ENCODE measurements at places on chromosomes 2 and 18.

DNA sequence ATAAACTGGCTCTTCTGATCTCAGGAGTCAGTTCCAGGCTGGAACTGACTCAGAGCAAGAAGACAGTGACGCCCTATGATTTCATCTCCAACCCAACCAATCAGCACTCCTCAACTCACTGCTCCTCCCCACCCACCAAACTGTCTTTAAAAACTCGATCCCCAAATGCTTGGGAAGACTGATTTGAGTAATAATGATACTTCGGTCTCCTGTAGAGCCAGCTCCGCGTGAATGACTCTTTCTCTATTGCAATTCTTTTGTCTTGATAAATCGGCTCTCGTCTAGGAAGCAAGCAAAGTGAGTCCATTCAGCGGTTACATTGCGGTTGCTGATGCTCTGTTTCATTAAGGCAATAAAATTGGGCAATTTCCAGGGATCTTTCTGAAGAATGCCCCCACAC is 1025.3 kb upstream of the CNTNAP5 start:
- no peak for DNase-seq

DNA sequence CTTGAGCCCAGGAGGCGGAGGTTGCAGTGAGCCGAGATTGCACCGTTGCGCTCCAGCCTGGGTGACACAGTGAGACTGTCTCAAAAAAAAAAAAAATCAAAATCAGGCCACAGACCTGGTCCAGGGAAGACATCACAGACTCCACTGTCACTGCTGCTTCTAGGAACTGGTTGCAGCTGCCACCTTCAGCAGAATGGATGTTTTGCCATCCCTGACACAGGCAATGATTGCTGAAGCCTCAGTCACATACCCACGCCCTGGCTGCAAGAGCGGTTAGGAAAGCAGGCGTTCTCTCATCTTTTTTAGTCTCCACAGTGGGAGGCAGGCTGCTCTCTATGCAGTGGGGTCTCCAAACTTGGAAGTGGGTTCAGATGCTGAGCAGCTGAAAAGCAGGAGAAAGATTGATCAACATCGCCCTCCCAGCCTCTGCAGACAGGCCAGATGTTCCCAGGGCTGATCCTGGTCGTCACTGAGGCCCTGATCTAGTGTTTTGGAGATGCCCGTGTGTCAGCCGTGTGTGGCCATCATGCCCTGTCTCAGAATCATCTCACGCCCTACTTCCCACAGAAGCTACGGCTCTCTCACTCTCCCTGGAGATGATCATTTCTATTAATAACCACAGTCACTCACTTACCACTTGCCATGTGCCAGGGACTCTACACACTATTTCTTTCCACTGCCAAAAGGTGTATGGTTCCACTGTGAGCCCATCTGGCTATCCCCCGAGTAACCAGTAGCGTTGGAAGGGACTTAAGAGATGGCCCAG is 91.8 kb downstream of the PLB1 start:
- DNase-seq: no peak

DNA sequence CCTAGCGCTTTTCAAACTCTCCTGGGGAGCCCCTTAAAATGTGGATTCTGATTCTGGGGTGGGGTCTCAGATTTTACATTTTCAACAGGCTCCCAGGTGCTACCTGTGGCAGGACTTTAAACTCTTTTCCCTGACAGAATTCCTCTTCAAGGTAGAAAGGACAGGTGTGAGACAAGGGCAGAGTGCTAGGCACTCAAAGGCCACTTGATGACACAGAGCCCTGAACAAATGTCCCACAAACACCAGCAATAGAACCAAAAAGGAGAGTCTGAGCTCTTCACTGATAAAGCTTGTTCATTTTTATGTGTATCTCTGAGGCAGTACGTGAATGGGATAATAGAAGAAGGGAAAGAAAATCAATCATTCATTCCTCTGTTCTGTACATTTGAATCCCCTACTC is 77.7 kb upstream of the PELI1 start:
- DNase-seq: no peak

DNA sequence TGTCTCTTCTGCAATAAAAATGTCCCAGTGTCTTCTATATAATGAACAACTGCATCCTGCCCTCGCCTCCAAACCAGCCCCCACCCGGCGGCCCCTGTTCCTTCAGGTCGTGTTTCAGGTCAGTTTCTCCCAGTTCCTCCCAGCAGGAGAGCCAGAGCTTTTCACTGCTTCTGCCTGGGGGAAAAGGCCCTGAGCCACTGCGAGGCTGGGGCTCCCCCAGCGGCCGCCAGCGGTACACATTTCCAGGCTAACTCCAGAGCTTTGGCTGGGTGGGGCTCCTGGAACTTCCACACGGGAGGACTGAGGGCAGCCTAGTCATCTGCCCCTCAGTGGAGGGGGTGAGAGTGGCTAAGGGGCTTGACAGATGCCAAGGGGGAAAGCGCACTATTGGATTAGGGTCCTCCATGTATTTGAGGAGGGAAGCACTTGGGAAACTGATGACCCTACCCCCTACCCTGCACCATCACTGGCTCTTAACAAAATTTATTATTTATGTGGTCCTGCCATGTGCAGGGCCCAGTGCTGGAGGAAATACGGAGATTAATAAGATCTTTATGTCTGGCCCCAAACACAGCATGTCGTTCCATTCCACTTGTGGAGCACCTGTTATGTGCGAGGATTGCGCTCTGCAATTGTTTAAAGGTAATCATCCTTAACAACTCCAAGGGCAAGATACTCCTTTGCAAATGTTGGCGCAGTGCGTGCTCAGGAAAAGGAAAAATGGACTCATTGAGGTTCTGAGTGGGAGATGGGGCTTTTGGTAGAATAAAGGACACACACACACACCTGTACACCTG is 17.3 kb upstream of the CYS1 start:
- no peak for DNase-seq

DNA sequence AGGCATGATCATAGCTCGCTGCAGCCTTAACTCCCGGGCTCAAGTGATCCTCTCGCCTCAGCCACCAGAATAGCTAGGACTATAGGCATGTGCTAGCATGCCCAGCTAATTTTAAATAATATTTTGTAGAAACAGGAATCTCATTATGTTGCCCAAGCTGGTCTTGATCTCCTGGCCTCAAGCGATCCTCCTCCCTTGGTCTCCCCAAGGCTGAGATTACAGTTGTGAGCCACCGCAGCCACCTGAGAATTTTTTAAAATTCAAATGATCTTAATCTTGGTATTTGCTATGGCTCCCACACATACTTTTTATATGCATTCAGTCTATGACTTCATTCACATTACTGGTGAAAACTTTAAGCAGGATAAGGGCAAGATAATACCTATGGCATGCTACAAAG is 13.1 kb downstream of the KRCC1 start:
- no peak for DNase-seq

- DNase-seq: no peak
These were observed 25.8 kb downstream of the TBC1D8 start for GRCh38 chr2:101125374-101125773.

All from Peyer's patch (tissue), 4 donors.